Activated CD4-positive, alpha-beta memory T cell treated with anti-CD3 and anti-CD28 coated beads for 36 hours (primary cell): ENCODE measurements at places on chromosomes 1 and 21.
A peak's percentile ranks its signal among the peaks of the same experiment; 100 is the strongest.

- no peak for DNase-seq
Measured at GRCh38 chr1:54323921-54324250, 82.3 kb downstream of the SSBP3 start.

DNA sequence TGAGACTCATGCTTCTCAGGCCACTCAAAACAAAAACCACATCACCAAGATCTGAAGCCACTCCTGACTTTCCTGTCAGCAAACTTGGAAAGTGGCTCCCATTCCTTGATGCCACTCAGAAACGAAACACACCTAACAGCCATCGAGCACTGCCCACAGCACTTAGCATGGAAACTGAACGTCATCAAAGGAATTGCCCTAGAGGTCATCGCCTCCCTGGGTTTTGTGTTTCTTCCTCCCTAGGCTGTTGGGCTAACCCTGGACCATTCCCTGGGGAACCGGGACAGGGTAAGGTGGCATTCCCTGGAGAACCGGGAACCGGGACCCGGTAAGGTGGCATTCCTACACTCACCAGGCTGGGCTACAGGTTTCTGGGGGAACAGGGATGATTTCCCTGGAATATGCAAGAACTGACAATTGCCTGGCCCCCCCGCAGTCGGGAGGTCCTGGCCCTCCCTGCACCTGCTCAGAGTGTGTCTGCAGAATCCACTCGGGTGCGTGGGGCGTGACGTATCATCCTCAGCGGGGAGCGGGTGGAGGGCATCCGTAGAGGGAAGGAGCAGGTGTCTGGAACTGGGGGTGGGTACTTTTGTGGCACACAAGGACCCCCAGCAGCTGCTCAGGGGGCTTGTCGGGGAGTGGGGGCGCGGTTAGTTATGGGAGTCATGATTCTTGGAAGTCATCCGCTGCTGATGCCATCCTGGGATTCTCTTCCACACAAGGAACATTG is 30.3 kb downstream of the SLC45A1 start:
- DNase-seq = no peak

DNA sequence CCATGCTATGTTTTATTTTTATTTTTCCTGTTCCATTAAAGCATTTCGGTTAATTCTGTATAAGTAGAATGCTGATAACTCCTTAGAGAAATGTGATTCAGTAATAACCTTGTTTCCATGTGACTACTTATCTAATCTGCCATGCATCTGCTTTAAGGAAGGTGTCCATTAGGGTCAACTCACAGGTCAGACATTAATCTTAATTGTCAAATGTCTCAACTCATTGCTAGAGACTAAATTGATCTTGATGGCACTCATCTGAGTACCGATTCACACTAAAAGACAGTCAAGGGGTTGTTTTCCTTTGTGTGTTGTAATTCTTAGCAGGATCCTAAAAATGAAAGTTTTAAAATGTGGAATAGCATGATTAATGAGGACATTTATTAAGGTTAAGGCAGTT is 41.8 kb downstream of the ITSN1 start:
- no peak for DNase-seq

- DNase-seq = peak; percentile 39
Measured at GRCh38 chr1:110118636-110119396, 6.6 kb downstream of the UBL4B start.

- DNase-seq = no peak
Measured at GRCh38 chr1:113608399-113608798, 150.9 kb downstream of the PHTF1 start.

DNA sequence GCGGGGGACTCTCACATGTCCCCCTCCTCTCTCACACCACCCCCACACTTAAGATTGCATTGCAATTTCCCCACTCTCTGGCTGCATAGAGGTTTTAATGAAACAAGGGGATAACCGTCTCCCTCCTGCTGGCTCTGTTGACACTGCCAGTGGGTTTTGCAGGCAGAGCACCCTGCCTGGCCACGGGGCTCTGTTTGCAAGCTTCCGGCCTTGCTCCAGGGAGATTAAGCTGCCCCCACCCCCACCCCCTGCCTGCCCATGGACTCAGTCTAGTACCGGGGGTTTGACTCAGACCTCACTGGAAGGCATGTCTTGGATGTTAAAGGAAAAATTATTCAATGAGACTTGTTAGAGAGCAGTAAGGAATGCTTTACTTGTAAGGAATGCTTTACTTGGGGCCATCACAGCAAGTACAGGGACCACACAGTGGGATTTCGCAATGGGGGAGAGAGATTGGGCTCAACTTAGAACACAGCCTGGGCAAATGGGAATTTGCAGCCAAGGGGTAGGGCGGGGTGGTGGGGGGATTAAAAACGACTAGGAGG is 101.0 kb downstream of the AJAP1 start:
- DNase-seq = no peak

DNA sequence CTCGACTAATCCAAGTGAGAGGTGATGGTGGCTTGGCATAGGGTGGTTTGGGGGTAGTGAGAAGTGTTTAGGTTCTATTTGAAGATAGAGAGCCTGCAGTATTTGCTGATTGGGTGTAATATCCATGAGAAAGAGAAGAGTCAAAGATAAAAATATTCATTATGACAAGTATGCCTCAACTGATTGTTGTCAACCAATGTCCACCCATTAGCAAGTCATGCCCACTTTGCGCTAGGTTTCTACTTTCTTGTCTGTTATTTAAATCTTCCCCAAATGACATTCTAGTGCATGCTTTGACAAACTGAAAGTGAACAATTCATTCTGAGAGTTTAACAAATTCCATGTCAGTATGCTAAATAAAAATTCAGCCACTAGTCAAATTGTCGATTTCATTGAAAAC is 3.8 kb upstream of the XCL1 start:
- no peak for DNase-seq

DNA sequence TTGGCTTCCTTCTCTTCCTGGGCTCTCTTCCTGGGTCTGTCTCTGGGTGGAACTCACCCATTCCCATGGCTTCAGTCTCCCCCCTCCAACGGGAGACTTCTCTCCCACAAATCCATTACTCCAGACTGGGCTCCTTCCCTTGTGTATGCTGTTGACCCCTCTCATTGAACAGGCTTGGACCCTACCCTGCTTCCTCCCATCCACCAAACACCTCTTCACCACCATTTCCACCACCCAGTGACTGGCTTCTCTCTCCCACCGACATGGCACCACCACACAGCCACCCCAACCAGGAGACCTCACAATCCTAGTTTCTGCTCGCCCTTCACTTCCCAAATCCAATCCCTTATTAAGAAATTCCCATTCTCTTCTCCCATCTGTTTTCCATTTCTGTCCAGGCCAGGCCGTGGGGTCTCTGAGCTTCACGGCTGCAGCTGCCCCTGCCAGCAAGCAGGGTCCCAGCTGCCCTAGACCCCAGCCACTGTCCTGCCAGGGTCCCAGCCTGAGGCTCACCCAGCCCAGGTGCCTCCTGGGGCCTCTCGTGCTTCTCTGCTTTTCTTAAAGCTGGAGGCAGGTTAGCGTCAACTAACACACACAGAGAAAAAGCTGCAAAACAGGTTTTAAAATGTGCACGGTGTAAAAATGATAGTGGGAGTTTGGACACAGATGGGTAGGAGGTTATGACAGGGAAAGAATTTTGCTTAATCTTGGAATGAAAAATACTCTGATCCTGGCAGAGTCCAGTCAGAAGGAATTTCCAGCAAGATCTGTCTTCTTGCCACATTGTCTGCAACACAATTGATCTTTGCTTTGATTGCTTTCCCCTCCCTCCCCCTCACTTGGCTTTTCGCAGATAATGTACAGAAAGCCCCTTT is 383.8 kb upstream of the VAMP3 start:
- no peak for DNase-seq

DNA sequence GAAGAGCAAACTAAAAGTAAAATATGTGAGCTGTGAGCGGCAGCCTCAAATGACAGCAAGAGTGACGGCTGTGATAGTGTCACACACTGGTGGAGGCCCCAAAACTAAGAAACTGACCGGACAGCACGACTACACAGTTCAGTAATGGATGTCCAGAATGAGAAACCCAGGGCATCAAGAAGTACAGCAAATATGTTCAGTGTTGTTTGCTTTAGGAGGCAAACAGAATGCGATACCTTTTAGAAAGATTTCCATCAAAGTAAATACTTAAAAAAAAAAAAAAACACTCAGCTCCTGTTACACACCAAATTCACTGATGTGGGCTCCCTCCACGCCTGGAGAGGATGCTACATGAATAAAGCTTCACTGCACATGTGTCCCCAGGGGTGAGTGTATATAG is 1.1 kb upstream of the PKP1 start:
- DNase-seq = no peak

- DNase-seq = no peak
Measured at GRCh38 chr1:223067914-223068313, 75.1 kb downstream of the TLR5 start.

GRCh38 chr1:68758666-68759209 is 261.9 kb upstream of the DEPDC1 start:
- no peak for DNase-seq

- DNase-seq = no peak
Measured at GRCh38 chr1:175050992-175051391, 16.6 kb upstream of the TNN start.

DNA sequence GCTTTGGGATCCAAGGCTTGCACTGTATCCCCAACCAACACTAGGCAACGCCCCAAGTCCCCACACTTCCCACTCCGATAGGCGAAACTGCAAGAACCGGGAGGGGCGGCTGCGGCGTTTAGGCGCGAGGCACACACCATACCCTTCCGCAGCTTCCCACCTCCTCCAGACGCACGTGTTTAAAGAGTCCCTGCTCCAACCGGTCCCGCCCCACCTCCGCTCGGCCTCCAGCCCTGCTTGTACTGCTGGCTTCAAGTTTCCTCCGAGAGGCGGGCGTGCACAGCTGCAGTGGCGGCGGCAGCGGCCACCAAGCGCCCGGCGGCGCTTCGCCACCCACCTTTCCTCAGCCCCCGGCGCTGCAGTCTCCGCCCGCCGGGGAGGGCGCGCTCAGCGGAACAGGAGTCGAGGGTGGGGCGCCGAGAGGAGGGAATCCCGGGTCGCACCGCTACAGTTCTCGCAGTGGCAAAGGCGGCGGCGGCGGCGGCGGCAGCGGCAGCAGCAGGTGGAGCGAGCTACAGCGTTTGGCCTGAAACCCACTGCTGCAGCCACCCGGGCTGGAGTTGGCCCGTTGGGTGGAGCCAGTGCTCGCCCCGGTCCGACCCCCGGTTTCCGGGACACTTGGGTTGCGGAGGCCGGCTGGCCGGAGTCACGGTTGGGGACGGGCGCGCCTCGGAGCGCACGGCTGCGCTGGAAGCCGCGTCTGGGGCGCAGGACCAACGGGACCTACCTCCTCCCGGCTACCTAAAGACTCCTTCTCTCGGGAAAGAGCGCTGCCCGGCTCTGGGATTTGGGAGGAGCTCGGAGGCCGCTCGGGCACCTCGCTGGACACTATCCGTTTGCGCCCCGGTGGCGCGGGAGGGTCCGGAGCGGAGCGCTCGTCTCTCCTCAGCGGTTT is at the start of gene CNIH3:
Gene CNIH3, plus strand, starts transcription at position 457 of the 895 bp plus-strand sequence. CDS start 858 bp downstream, outside the sequence.
- DNase-seq = peak; percentile 44

- DNase-seq = no peak
Measured at GRCh38 chr21:36858320-36858957, 108.0 kb downstream of the HLCS start.

DNA sequence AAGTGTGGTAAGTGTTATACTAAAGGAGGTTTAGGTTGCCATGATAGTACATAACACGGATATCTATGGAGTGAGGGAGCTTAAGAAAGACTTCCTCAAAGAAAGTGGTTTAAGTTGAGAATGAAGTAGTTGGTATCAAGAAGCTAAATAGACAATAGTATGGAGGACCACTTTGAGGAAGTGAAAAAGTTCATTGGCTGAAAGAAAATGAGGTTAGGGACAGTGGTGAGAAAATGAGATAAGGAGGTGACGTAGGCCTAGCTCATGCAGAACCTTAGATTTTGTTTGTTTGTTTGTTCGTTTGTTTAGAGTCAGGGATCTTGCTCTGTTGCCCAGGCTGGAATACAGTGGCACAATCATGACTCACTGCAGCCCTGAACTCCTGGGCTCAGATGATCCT is 72.2 kb upstream of the PPIH start:
- no peak for DNase-seq

GRCh38 chr1:168225476-168226190 is at the start of gene SFT2D2:
SFT2D2 (plus strand) TSS chr1:168226004; CDS start chr1:168226080, 76 bp downstream.
- peak; percentile 83 for DNase-seq

GRCh38 chr1:158353303-158354075 is at the start of gene CD1E:
CD1E (plus strand) TSS chr1:158353894; CDS start chr1:158353989, 95 bp downstream.
- DNase-seq = no peak

GRCh38 chr1:35570589-35571137 is 2.5 kb upstream of the TFAP2E start:
- no peak for DNase-seq

- DNase-seq = no peak
Measured at GRCh38 chr1:11045428-11046269, 1.4 kb downstream of the MASP2 start.

DNA sequence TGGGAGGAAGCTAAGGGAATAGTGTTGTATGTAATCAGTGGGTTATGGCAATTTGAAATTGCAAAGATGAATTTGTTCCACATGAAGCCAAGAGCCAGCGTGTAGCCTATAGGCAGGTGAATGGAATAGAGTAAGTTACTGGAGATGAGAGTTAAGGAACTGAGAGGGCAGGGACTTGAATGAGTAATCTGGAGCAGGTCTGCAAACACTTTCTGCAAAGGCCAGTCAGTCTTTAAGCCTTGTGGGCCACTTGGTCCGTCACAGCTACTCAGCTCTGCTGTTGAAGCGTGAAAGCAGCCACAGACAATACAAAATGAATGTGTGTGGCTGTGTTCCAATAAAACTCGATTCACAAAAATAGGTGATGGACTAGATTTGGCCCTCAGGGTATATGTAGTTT is 29.2 kb downstream of the SZT2 start:
- DNase-seq = no peak

DNA sequence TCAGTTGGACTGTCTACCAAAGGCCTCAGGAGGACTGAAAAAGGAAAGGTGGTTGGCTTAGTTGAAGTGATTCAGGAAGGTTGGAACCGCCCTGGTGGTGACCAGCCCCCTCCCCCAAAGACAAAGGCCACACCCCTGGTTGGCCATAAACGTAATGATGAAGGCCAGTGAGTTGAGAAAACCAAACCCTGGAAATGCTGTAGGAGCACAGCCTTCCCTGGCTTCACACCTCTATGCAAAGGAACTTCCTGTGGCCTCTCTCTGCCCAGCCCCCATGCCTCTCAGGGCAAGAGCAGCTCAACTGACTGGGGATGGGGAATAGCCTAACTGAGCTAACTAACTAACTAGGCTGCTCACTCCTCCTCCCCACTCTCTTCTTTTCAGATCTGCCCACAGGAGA is 90.4 kb downstream of the NPHP4 start:
- DNase-seq = no peak
